Cerebellar cortex (tissue), 1 donor: ENCODE measurements at places on chromosomes 7 and 10.

DNA sequence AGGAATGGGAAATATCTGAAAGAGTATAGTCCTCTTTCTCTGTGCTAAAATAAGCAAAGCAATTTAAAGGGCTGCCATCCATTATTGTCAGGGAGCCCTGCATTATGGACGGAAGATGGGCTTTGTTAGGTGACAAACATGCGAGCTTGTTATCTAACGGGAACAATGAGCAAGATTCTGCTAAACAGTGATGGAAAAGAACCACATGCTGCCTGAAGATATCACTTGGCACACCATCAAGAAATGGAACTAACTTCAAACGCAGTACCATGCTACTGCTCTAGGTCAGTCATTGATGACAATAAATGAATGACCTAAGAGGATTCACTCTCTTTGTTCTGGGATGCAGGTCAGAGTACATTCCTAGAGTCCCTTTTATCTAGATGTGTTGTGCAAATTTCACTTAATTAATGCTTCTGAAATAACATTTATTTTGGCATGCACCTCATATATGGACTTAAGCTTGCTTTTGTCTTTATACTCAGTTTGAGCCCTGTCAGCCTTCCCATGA lies 175.7 kb upstream of the PTN start:
- DNase-seq, result no peak

DNA sequence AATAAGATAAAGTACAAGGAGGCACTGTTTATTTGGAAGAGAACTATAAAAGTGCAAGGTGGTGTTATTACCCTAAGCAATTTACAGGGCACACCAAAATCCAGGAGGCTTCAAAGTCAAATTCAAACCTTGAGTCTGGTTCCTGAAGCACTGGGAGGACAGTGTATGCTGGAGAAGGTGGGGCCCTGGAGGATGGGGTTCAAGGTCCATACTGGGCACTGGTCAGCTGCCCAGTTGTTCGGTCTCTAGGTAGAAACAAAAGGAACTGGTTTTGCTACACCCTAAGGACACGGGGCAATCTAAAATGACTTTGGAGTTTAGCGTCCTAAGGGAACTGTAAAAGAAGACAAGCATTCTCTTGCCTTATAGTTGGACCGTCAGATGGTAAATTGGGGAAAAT lies 78.4 kb upstream of the ELMO1 start:
- no peak for DNase-seq

DNA sequence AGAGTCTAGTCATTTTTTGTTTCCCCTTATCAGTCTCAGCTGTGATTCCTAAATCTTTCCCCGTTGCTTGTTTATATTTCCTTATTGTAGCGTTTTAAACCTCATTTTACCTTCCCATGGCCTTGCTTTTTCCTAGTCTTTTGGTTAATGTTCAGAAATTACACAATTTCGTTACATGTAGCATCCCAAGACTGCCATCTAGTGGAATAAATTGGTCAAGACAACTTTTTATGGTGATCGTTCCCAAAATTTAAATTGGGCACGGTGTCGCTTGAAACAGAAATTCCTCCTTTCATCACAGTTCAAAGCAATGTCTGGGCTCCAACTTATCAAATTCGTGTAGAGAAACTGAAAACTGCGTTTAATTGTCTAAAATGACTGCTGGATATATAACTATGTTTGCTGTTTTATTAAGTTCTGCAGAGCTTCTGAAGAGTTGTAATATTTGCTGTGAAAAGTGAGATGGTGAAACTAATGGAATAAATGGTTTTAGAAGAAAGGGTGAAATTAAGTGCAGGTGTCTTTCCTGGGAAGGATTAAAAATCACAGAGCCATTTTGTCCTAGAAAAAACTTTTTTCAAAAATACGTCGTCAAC lies 370.2 kb downstream of the PHF14 start:
- DNase-seq, result peak; percentile 78

DNA sequence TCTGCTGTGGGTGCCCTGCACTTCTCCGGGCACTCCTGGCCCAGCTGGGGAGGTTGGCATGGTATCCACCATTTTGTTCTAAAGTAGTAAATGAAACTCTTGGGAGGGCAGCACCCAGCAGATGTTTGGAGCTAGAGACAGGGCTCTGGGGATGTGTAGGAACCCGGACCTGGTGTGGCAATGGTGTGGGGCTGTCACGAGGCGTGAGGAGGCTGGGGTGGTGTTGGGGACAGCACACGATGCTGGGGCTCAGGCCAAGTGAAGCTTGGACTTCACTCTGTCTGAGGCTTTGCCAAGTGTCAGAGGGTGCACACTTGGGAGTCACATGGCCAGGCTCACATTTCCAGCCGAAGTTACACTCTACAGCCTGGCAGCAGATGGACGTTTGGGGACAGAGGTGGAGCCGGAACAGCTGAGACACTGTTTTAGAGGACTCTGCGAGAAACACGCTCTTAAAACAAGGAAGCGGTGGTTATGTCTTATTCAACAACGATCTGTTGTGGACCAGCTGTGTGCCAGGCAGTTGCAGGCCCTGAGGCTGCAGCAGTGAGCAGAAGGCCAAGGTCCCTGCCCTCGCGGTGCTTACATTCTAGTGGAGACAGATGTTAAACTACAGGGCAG lies 118.2 kb downstream of the CUX1 start:
- DNase-seq, result no peak

GRCh38 chr7:80307227-80307856 lies 172.7 kb downstream of the GNAI1 start:
- no peak for DNase-seq

- DNase-seq, result peak; percentile 5
Observed at GRCh38 chr10:112446055-112446854, 459 bp downstream of the ZDHHC6 start.

DNA sequence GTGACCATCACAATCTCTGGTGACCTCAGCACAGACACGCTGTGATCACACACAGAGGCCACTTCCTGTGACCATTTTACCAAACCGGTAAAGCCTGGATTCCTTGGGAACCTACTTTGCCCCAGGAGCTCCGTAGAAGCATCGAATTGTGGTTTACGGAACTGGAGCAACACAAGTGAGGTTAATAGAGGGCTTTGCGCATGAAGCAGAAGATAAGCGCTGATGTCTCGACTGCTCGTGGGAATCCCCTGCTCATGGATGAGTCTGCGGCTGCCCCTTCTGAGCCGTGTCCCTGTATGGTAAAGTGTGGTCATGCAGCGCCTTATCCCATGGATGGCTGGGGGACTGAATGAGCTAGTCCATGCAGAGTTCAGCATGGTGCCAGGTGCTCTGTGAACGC lies 53.6 kb downstream of the VIPR2 start:
- no peak for DNase-seq

GRCh38 chr7:37439653-37440026 lies 9.0 kb downstream of the ELMO1 start:
- no peak for DNase-seq

DNA sequence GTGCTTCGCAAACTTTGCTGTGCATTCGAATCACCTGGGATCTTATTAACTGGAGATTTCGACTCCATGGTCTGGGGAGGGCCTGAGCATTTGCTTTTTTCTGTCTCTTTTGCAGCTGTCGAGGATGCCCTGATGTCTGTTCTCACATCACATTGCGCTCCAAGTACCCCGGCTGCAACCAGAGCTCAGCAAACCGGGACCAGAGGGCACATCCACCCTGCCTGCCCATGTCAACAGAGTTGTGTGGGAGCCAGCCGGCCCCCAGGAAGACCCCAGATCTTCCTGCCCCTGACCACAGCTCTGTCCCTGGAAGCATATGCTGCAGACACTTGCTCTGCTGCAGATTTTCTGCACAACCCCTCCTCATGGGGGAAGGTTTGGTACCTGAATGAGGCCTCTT lies 180.8 kb downstream of the ADARB2 start:
- no peak for DNase-seq
